ENCODE measurements at places on chromosomes 1 and 21. TPM values are rescaled to one million over a fixed set of nuclear protein-coding genes. Genes with fewer than 3 reads are reported as not detected.

DESI2 gene
- polyA plus RNA-seq: 29.0 TPM

DNA sequence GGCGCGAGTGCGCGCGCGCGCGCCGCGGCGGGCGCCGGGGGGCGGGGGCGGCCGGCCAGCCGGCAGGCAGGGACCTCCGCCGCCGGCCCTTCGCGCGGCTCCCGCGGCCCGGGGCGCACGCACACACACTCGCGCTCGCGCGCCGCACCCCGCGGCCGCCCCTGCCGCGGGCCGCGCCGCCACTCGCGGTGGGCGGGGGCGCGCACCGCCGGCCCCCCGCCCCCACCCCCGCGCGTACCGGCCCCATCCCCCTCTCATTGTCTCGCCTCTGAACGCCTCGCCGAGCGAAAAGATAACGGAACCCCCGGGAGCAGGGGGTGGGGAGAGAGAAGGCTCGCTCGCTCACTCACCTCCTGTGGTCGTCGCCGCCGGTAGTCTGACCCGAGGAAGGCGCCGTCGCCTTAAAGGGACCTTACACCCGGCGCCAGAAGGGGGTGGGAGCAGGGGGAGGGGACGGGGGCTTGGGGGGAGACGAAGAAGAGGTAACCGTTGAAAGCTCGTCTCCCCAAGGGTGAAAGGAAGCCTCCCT is 428 bp downstream of the POGZ start:
- DNase-seq: peak; percentile 79

DNA sequence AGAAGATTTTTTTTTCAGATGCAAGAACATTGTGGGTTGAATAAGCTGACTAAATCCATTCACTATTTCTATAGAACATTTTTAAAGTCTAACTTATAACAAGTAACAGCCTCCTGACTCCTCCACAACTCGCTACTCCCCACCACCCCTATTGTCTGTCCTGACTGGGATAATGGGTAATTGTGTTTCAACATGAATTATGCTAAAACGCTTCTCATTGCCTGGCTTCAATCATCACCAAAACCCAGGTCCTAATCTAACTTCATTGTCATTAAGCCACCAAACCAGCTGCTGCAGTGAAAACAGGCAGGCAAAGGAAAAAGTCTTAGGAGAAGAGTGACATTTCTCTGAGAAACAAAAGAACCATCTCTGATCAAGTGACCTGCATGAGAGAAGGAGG is 30.0 kb downstream of the TNR start:
- no peak for DNase-seq

GPA33 gene
- polyA plus RNA-seq: 0.06 TPM

IL12RB2 gene
- 0.02 TPM for polyA plus RNA-seq

- no peak for DNase-seq
These were observed 37.1 kb downstream of the DIRAS3 start for GRCh38 chr1:68013351-68013750.

DNA sequence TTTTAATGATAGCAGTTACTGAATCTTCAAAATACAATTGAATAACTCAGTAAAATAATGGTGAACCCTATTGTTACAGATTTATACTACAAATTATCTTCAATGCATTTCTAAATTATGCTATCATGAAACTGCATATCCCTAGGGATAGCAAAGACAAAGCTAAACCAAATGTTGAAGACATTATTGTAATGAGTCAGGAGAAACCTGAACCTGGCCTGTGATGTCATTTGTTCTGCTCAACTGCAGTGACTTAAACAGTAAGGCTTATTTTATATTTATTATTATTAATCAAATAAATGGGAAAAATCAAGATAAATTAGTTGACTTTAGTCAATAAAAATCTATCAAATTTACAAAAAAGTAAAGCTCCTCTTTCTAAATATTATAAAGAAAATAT is 100.3 kb downstream of the UCHL5 start:
- no peak for DNase-seq

NPPB gene
- not detected for polyA plus RNA-seq

- no peak for DNase-seq
These were observed 31.8 kb downstream of the RUNX1 start for GRCh38 chr21:35017256-35017655.

DNA sequence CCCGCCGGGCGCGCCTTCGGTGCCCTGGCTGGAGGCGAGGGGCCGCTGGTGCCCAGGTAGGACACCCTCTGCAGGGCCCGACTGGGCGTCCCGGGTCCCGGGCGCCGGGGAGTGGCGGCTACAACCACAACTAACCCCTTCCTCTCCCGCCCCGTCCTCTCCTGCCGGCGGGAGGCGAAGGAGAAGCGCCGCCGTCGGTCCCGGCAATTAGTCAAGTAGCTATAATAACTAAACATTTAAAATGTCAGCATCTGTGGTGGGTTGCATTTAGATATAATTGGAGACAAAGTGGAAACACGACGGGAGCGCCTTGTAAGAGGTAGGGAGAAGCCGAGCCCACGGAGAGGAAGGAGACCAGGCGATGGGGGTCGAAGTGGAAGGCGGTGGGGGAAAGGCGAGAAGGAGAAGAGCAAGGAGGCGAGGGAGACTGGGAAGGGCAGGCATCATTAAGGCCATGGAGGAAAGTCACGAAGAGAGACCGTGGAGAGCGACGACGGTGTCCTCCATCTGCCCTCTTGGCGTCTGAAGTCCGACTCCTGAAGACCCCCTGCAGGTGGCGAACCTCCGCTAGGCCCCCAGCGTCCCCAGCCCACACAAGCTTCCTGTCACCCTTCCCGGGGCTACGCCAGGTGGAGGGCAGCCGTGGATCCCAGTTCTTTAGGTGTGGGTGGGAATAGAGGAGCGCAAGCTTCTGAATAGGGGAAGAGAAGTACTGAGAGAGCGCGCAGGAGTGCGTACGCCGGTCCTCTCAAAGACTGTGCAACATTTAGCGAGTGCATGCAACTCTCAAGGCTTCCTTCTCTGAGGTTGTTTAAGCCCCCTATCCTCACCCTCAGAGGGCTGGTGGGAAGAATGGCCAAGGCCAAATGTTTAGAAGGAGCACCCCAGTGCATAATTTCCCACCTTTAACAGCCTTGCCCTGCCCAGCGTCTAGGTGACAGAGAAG is 1.6 kb downstream of the CNIH3 start:
- no peak for DNase-seq

All from ovary (tissue), 10 donors.